Fibroblast of skin of right biceps (primary cell): ENCODE measurements at places on chromosomes 12 and 14.

DNA sequence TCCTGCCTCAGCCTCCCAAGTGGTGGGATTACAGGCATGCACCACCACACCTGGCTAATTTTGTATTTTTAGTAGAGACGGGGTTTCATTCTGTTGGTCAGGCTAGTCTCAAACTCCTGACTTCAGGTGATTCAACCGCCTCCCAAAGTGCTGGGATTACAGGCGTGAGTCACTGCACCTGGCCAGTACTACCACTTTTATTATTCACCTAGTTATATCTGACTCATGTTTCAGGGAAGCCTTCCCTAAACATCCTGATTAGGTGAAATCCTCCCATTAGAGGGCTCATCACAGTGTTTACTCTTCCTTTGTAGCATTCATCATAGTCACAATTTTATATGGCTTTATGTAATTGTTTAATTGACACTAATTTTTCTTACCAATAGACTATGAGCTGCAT is 295.3 kb upstream of the SOX5 start:
- DNase-seq, result no peak

GRCh38 chr14:50865391-50866076 is 6.3 kb upstream of the ABHD12B start:
- no peak for DNase-seq

- no peak for DNase-seq
Measured at GRCh38 chr12:62763312-62763711, 171.6 kb downstream of the PPM1H start.

DNA sequence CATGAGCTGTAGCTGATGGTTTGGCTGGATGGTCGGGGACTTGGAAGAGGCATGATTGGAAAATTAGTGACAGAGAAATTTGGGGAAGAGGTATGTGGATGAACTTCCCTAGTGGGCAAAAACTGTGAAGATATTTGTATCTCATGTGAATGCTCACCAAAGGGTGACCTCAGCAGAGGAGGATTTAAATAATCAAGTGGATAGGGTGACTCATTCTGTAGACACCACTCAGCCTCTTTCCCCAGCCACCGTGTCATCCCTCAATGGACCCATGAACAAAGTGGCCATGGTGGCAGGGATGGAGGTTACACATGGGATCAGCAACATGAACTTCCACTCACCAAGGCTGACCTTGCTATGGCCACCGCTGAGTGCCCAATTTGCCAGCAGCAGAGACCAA is 60.8 kb upstream of the KRAS start:
- DNase-seq, result peak; percentile 53

- DNase-seq, result no peak
Measured at GRCh38 chr14:91413547-91414474, 3.8 kb downstream of the CCDC88C start.

- DNase-seq, result no peak
Measured at GRCh38 chr14:24944800-24945199, 105.1 kb downstream of the STXBP6 start.

DNA sequence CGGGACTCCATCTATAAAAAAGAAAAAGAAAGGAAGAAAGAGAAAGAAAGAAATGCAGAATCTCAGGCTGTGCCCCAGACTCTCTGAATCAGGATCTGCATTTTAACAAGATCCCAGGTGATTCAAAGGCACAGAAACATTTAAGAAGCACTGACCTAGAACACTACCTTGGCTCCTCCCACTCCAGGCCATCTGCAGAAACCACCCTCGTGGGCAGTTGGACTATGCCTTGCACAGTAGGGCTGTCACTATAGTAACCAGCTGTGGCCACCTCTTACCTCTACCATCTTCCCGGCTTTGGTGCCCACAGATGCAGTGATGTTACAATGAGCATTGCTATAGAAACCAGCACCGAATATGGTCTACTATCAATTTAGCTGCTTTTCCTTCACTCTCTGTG is 110.9 kb upstream of the PWP1 start:
- no peak for DNase-seq

DNA sequence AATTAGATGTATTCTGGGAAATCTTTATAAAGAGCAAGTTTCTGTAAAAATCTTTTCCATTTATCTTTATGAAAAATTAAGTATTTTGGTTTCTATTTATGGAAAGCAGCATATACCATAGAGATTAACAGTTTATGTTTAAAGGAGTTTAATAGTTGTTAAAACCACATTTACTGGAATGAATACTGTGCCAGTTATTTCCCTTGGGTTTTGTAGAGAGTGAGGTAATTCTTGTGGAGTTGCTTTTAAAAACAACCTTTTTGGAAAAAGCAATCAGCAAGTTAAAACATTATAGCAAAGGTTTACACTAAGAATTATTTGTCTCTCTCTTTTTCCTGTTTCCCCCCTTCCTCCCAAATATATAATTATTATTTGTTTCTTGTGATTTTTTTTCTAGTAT is 34.9 kb downstream of the AEBP2 start:
- DNase-seq, result peak; percentile 38

- DNase-seq, result peak; percentile 75
Measured at GRCh38 chr12:101021911-101022388, 188.1 kb downstream of the SLC5A8 start.

GRCh38 chr14:37406095-37406494 is 189.0 kb downstream of the FOXA1 start:
- DNase-seq, result no peak

DNA sequence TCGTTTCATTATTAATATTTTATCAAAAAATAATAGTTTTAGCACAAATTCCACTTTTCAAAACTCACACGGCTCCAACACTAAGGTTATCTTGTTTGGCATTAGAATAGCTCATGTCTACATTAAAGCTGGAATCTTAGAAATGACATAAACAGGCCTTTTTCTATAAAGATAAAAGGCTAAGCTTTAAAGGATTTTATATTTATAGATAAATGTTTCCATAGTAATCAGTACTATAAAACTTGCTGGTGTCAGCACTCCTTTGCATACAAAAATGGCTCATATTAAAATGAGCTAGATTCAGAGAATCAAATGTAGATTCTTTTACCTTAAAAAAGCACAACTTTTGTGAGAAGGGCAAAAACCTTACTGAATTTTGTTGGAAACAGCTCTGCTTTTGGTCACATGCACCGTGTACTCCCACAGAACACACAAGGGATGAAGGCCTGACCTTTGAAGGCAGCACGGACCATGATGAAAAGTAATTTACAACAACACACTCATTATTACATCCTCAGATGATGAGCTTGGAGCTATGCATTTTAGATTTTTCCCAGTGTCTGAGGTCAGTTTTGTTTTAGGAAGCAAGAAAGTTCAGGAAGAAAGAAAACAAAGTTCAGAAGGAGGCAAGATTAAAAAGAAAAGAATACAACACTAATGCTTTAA is 202.8 kb downstream of the BCAT1 start:
- no peak for DNase-seq
